ENCODE measurements at places on chromosomes 3 and 15. TPM values are rescaled to one million over a fixed set of nuclear protein-coding genes. Genes with fewer than 3 reads are reported as not detected.

Gene GOLGA8R
- total RNA-seq = 0.30 TPM

Gene PLA2G4F
- total RNA-seq = not detected

Gene IL12A
- total RNA-seq = 4.5 TPM

Gene MESP2
- total RNA-seq = 1.3 TPM

Gene CHDH
- total RNA-seq = 0.34 TPM

Gene CKMT1B
- not detected for total RNA-seq

Gene CTXND1
- total RNA-seq = not detected

Gene GOLGA8S
- total RNA-seq = not detected

Gene LINGO1
- total RNA-seq = not detected

Gene IMPG2
- total RNA-seq = under 0.01 TPM

Gene SPSB4
- total RNA-seq = not detected

Gene ALG1L2
- total RNA-seq = not detected

Gene IQCF5
- total RNA-seq = not detected

Gene TEX9
- total RNA-seq = 1.0 TPM
